Stimulated activated CD8-positive, alpha-beta memory T cell treated with anti-CD3 and anti-CD28 coated beads, Interleukin-2, amount 100 ng/mL, for 48 hours (primary cell): ENCODE measurements at places on chromosomes 11 and 22.

- DNase-seq = no peak
Observed at GRCh38 chr11:123159183-123159857, 35.7 kb downstream of the CLMP start.

DNA sequence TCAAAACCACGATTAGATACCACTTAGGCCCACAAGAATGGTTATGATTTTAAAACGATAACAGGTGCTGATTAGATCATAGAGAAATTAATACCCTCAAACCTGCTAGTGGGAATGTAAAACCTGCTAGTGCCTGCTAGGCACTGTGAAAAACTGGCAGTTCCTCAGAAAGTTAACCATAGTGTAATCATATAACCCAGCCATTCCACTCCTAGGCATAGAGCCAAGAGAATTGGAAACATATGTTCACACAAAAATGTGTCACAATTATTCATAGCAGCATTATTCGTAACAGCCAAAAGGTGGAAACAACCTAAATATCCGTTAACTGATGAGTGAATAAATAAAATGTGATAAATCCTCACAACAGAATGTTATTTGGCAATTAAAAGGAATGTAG is 122.2 kb upstream of the SYN3 start:
- no peak for DNase-seq

DNA sequence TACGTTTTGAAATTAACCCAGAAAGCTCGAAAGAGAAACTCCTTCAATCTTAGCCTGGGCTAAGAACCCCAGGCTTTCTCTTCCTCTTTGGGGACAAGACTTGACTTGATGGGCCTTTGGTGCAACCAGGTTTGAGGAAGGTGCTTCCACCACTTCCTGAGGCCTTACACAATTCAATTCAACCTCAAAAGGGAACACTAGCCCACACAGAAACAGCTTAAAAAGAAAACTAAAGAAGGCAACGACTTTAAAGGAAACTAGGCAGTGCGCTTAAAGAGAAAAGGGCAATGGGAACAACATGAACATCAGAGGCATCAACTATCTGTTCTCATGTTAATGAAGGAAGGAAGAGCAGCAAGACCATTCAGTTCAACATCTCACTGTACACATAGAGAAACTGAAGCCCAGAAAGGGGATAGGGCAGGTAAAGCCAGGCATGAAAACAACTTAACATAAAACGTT is 24.8 kb downstream of the PAK1 start:
- DNase-seq = no peak

- no peak for DNase-seq
Observed at GRCh38 chr11:128694618-128695481, 978 bp downstream of the FLI1 start.

DNA sequence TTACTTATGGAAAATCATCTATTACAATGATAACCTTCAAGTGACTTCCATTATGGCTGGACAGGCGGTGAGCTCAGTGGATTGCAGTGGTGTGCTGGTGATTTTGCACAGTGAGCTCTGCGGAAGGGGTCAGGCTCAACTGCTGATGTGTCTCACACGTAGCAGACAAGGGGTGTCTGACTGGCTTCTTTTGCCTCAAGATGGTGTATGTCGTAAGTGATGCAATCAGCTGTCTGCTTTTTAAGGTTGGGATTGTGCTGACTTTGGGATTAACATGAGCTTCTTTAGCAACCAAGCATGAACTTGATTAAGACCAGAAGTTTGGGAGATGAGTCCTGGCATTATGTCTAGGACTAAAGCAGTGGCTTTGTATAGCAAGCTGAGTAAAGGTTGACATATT is 49.5 kb downstream of the POLD3 start:
- no peak for DNase-seq

DNA sequence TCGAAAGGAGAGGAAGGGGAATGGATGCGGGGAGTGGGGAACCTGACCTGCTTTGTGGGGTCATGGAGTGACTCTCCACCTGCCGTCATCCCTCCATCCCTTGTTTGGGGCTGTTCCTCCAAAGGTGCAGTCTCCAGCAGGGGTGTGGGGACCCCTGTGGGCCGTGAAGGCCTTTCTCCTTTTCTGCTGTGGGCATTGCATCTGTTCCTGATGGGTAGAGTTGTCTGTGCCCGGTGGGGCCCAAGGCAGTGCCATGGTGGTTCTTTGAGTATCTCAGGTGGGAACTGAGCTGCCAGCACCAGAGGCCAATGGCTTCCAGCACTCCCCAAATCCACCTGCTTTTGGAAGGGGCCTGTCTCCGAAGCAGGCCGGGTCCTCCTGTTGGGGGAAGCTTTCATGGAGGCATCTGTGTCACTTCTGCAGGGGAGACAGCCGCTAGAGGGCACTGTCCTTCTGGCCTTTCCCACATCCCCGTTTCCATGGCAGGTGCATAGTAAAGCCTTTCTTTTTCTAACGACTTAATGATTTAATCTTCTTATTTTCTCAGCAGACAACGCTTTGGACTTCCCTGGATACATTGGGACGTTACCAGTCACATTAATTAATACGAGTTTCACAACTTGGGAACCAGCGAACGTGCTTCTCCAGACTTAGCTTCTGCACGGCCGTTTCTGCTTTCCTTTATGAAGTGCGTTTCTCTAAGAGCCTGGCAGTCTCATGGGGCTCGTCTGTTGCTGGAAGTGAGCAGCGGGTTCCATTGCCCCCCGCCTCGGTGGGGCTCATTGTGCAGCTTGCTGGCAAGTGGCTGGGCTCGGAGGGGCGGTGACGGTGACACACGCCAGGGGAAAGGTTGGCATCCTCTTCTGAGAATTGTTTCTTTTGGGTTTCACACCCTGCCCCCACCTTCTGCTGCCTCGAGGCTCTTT is 57.1 kb downstream of the PARVB start:
- peak; percentile 57 for DNase-seq

- no peak for DNase-seq
Observed at GRCh38 chr11:77171885-77172665, 44.0 kb downstream of the MYO7A start.

DNA sequence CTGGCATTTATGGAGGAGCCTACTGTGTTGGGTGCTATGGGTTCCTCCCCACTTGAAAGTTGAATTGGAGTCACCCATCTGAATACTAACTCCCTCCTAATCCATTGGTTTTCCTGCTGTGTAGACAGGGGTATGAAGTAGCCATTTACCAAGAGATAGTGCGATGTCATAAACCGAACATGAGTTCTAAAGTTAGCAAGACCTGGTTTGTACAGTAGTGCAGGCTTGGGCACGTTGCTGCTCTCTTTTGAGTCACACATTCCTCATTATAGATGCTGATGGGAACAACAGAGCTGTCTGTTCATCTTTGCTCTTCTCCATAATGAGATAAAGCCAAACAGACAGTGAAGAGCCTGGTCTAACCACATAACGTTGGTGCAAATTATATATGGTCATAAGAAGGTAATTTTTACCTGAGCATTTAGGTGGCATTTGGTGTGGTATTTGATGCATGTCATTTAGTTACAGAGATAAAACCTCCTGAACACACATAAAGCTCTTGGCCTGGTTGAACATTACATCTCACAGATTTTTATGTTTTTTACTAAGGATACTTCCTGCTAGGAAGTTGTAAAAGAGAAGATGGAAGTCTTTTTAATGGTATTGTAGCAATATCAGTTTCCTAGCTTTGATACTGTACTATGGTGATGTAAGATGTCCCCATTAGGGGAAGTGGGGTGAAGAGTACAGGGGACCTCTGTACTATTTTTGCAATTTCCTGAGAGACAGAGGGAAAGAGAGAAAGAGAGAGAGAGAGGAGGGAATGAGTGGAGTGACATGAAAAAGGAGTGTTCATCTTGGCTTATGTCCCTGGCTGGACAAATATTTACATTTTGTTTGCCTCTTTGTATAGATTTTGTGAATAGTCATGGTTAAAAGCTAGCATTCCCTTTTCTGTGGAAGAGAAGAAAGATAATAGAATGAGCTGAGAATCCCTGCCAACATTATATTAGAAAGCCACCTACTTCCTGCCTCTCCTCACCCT is 27.9 kb downstream of the GRAP2 start:
- DNase-seq = no peak

DNA sequence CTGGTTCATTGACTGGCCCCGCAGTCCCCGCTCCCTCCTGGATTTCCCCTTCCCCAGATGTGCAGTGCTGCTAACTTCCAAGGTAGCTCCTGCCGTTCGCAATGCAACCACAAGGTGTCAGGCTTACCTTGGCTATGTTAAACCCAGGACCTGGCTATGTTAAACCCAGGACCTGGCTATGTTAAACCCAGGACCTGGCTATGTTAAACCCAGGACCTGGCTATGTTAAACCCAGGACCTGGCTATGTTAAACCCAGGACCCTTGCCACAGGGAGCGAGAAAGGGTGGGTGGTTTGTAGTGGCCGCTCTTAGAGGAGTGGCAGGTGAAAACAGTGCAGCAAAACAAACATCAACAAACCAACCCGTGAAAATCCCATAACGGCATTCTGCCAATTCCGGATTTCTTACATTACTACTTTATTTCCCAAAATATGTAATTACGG is 2.9 kb upstream of the ADAMTS8 start:
- peak; percentile 39 for DNase-seq

GRCh38 chr11:57123590-57123989 is 58.2 kb upstream of the LRRC55 start:
- no peak for DNase-seq

GRCh38 chr11:17633279-17633986 is 85.9 kb upstream of the MYOD1 start:
- no peak for DNase-seq

DNA sequence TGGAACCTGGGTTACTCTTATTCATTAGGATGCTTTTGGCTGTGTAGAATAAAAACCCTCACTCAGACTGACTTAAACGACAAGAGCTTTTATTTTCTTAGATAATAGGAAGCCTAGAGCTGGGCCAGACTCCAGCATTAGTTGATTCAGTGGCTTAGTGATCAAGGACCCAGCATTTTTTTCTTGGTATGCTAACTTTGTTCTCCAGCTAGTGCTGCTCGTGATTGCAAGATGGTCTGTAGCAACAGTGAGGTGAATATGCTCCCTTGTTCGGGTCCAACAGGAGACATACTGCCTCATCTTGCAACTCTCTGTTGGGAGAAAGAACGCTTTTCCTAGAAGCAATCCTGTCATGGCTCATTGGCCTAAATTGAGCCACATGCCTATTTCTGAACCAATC is 33.4 kb downstream of the INSC start:
- DNase-seq = no peak

GRCh38 chr11:75435571-75435925 is 2.5 kb upstream of the KLHL35 start:
- DNase-seq = no peak

GRCh38 chr11:3639841-3640240 is 2.0 kb downstream of the ART5 start:
- DNase-seq = no peak

GRCh38 chr22:23438216-23438615 is 141.9 kb downstream of the IGLL1 start:
- DNase-seq = no peak

DNA sequence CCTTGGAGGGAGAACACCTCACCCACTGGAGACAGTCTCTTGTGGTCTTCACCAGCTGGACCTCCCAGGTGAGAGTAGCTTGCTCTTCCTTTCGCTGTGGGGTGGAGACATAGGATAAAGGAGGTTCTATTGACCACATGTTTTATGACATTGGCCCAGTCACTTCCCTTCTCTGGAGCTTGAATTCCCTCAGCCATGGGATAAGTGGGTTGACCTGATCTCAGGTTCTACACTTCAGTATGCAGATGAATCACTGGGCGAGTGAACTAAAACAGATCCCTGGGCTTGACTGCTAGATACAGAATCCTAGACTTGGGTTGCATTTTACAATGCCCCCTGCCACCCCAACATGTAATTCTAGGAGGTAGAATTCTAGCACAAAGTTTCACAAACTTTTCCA is 54.8 kb upstream of the PRSS23 start:
- no peak for DNase-seq

DNA sequence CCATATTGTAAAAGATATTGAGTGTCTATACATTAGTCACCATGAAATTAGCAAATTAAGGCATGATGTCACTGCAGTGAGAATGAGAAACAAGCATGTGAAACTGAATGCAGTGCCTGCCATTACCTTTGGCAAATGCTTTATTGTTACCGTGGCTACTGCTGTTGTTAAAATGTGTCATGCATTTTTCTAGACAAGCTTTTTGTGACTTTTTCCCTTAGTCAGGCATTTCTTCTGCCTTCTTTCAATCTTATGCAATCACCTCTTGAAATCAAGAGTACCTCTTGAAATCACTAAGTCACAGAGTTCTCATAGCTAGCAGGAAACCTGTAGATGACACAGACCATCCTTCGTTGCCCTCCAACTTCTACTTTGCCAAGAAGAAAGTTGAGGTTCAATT is 461.7 kb upstream of the TENM4 start:
- no peak for DNase-seq

DNA sequence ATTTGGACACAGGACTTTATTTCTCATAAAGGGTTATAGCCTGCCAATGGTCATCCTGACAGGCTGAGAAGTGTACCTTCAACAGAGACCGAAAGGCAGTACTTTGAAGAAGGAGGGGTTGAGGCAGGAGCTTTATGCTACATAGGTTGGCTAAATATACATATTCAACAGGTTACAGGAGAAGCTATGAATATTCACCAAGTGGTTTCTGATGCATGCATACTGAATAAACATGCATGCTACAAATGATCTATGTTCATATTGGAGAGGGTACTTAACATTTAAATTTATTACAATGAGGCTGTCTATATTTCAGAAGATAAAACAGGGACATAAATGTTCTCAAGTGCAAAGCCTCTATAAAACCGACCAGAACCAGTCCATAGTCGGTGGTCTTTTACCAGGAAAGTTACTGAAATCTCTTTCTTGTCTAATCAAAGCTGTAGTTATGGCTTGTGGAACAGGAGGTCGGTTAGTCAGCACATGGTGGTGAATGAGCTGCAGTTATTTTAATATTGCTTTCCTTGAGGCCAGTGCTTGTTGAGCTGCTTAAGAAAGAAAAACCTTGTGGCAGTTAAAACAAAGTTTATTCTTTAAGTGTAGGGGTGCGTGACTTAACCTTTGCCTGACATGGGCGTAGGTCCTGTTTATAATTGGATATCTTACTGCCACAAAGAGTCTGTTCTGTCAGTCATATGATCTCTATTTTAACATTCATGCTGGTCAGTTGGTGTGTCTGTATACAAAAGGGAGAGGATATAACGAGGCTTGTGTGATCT is 19.5 kb downstream of the CNTF start:
- DNase-seq = no peak

DNA sequence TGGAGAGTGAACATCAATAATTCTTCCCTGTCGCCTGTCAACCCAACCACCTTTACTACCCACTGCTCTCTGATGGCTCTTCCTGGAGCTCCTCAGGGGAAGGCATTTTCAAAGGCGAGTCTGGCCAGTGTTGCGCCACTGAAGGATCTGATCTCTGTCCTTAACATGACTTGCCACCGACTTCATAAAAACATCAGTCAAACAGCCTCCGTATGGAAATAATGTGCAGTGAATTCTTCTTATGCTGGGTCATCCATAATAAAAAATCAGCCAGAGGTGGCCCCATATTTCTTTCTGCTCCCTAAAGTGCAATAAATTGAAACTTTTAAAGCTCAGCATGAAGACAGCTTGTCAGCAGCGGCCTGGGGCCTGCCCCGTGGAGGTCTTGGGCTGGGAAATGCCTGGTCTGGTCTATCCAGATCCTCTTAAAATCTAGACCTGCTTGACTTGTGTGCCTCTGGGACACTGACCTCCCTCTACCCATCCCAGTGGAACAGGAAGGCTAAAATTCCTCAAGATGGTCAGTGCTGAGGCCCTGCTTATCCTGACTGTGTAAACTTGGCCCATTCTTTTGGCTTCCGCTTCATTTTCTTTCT is 199.5 kb downstream of the MYO18B start:
- DNase-seq = no peak
